ENCODE measurements at places on chromosomes 4 and X. TPM values are rescaled to one million over a fixed set of nuclear protein-coding genes. Genes with fewer than 3 reads are reported as not detected.

NEUROG2 gene
- total RNA-seq = not detected

DNA sequence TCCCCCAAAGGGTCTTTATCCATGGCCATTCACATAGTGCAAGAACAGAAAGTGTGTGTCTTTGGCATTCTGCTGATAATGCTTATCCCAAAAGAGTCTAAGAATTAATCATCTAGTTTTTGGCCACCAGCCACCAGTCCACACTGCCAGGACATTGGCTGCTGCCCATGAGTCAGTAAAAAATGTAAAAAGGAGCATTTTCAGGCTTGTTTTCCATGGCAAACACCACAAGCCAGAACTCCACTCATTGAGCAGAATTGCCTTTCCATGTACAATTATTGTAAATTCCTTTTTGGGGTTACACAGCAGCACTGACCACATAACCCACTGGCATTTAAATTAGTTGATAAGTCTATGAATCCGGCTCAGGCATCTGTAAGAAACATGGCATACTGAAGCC is 89.2 kb upstream of the PRDX4 start:
- DNase-seq = no peak

DNA sequence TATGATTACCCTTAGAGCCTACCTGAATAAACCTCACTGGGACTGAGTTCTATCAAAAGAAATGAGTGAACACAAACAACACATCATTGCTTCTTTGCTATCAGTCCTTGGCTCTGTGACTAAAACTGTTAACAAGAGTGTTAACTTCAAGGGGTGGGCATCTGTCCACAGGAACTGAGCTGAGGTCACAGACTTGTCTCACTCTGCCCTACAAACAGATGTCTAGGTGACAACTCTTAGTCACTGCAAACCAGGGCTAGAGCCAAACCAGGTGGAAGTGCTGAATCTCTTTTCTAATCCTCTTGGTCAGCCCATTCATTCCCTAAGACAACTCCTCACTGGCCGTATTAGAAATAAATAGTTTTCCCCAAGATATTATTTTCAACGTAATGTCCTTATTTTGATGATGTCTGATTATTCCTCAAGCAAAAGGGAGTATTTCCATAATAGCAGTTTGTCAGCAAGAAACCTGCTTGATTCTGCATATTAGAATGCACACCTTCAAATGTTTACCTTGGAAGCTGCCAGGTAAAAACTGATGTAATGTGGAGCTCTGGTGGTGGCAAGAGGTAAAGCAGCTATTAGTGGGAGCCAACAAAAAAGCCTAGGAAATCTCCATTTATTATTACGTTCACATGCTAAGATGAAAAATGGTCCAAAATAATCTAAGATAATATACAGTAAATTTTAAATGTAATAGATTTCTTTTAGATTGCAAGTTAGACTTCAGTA is 4.0 kb downstream of the COL25A1 start:
- DNase-seq = no peak

TMEM156 gene
- total RNA-seq = 0.20 TPM
